ENCODE measurements at places on chromosomes 16 and 17. TPM values are rescaled to one million over a fixed set of nuclear protein-coding genes. Genes with fewer than 3 reads are reported as not detected.

CRISPLD2 gene
- total RNA-seq: 0.54 TPM

ADCY9 gene
- 3.3 TPM for total RNA-seq

DNA sequence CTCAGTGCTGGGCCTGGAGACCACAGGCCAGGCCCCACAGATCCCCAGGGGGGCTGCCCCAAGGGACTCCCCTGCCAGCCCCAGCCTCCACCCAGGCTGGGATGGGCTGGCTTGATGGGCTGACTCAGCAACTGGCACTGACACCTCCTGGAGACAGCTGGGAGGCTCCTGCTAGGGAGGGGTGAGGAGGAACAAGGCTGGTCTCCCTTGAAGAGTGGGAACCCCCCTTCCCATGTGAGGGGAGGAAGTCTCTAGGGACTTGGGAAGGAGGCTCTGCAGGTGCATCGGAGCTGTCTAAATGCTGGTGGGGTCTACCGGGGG, 10.4 kb downstream of the NHERF1 start:
- H3K36me3 ChIP-seq: no peaks in the 10 kb centered on the region
- H3K27ac ChIP-seq: no peak overlapping the region
- H3K4me1 ChIP-seq: peaks cover 9% of the 10 kb centered on the region
- H3K27me3 ChIP-seq: peaks cover 7% of the 10 kb centered on the region
- H3K4me3 ChIP-seq: no peak overlapping the region
- DNase-seq: no peak

DNA sequence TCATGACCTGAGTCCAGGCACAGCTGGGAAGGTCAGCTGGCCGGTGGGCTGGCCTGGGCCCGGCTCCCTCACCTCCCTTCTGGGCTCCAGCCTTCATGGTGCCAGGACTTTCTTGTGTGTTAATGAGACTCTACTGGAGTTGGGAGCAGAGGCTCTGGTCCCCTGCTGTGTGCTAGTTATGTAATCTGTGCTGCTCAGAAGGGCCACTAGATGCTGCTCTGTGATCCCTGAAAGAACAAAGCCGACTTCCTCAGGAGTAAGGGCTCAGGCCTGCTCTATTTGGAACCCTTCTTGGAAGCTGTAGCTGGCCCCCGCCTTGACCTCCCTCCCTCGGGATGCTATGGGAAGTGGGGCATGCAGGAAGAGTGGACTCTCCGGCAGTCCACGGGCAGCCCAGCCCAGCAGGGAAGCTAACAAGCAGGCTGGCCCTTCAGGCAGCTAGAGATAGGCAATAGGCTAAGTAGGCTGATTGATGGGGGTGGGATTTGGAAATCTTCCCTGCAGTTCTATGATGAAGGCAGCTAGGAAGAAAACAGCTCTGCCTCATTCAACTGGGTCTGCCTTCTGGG, 3.3 kb upstream of the CDK5R1 start:
- H3K4me1 ChIP-seq: peaks cover 10% of the 10 kb centered on the region
- H3K27me3 ChIP-seq: peaks cover 11% of the 10 kb centered on the region
- no peak overlapping the region for H3K4me3 ChIP-seq
- DNase-seq: peak; percentile 38

GRCh38 chr17:61366076-61366714, 33.4 kb upstream of the TBX2 start:
- peaks cover 1% of the 10 kb centered on the region for H3K27me3 ChIP-seq
- peaks cover 4% of the 10 kb centered on the region for H3K36me3 ChIP-seq
- H3K4me3 ChIP-seq: no peak overlapping the region
- no peak for DNase-seq
- no peaks in the 10 kb centered on the region for H3K4me1 ChIP-seq
- no peak overlapping the region for H3K27ac ChIP-seq

FNDC8 gene
- total RNA-seq: not detected

EVPLL gene
- not detected for total RNA-seq

DNA sequence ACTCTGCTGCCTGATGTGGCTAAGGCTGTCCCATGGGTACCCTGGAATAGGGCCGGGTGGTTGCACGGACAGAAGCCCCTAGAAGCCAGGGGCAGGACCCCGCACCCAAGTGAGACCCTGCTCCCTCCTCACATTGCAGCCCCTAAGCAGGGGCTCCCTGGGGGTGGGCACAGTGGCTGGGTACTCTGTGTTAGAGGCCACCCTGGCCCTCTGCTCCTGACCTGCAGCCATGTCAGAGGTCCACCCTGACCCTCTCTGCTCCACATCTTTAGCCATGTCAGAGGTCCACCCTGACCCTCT, 2.1 kb downstream of the CBFA2T3 start:
- H3K4me1 ChIP-seq: peaks cover 2% of the 10 kb centered on the region
- no peak for DNase-seq
- H3K27me3 ChIP-seq: peaks cover 6% of the 10 kb centered on the region
- H3K27ac ChIP-seq: no peak overlapping the region
- H3K4me3 ChIP-seq: no peak overlapping the region

HSD17B2 gene
- total RNA-seq: not detected

DNA sequence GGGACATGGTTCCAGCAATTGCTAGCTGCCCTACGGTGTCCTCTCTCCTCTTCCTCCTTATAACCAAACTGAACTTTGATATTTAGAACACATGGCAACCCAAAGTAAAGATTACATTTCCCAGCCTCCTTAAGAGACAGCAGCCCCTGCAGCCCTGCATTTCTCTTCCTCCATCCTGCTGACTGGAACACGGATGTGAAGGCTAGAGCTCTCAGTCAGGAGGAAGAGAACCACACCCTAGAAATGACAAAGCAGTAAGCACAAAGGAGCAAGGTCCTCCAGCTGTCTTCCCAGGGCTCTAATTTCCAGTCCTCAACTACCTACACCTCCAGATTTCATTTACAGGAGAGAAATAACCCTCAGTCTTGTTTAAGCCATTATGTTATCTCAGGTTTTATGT, 10.9 kb downstream of the DYNC1LI2 start:
- no peak for DNase-seq
- H3K4me3 ChIP-seq: no peak overlapping the region
- H3K4me1 ChIP-seq: peaks cover 20% of the 10 kb centered on the region
- H3K36me3 ChIP-seq: peaks cover 27% of the 10 kb centered on the region

HID1 gene
- total RNA-seq: 157 TPM

- DNase-seq: peak; percentile 2
- H3K27ac ChIP-seq: peak overlapping the region; percentile 2
- H3K36me3 ChIP-seq: peaks cover 3% of the 10 kb centered on the region
- H3K4me3 ChIP-seq: no peak overlapping the region
These were observed 184.0 kb upstream of the GSE1 start for GRCh38 chr16:85428899-85429775.

Measured in endothelial cell (in vitro differentiated cells).